ENCODE measurements at places on chromosomes 5 and 9.

GRCh38 chr5:171578829-171579491, 159.5 kb downstream of the FGF18 start:
- no peak for DNase-seq

- no peak for DNase-seq
Measured at GRCh38 chr5:107889387-107889786, 218.7 kb upstream of the EFNA5 start.

- peak; percentile 84 for DNase-seq
Measured at GRCh38 chr9:15299374-15299939, 7.6 kb downstream of the TTC39B start.

GRCh38 chr9:136858844-136859757, 7.0 kb downstream of the MAMDC4 start:
- no peak for DNase-seq

- no peak for DNase-seq
Measured at GRCh38 chr9:134570151-134570621, 71.4 kb upstream of the COL5A1 start.

DNA sequence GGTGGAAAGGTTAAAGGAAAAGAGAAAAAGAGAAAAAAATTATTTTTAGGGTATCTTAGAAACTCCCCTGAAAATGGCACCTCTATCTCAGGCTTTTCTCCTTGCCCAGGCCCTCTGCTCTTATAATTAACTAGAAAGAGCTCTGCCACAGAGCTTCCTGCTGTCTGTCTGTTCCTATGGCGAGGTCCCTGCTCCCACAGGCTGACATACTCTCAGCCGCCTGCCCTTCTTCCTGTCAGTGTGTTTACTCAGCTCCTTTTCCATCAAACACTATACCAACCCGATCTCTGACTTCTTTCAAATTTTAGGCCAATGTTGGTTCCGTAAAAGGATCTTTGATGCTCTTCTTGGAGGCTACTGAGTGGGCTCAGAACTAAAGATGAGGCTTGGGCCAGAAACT, 482.6 kb downstream of the DMAC1 start:
- no peak for DNase-seq

GRCh38 chr5:142998316-142999020, 228.3 kb downstream of the ARHGAP26 start:
- DNase-seq = no peak

DNA sequence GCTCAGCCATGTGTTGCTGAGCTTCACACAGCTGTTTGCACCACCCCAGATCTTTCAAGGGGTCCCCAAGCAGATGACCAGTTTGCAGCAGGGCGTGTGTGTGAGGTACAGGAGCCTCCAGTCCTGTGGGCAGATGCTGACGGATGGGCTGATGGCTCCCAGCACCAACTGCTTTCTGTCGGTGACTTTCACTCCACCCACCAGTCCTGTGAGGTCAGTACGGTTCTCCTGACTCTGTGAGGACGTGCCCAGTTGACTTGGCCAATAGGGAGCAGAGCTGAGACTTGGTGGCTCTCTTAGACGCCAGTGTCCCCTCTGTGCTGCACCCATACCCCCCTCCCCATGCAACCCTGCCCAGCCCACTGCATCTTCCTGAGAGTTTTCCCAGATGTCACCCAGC, 19.7 kb downstream of the COL5A1 start:
- no peak for DNase-seq

GRCh38 chr5:113162208-113162607, 185.6 kb downstream of the DCP2 start:
- no peak for DNase-seq
